ENCODE measurements at places on chromosomes 7 and 10.
A peak's percentile ranks its signal among the peaks of the same experiment; 100 is the strongest.

DNA sequence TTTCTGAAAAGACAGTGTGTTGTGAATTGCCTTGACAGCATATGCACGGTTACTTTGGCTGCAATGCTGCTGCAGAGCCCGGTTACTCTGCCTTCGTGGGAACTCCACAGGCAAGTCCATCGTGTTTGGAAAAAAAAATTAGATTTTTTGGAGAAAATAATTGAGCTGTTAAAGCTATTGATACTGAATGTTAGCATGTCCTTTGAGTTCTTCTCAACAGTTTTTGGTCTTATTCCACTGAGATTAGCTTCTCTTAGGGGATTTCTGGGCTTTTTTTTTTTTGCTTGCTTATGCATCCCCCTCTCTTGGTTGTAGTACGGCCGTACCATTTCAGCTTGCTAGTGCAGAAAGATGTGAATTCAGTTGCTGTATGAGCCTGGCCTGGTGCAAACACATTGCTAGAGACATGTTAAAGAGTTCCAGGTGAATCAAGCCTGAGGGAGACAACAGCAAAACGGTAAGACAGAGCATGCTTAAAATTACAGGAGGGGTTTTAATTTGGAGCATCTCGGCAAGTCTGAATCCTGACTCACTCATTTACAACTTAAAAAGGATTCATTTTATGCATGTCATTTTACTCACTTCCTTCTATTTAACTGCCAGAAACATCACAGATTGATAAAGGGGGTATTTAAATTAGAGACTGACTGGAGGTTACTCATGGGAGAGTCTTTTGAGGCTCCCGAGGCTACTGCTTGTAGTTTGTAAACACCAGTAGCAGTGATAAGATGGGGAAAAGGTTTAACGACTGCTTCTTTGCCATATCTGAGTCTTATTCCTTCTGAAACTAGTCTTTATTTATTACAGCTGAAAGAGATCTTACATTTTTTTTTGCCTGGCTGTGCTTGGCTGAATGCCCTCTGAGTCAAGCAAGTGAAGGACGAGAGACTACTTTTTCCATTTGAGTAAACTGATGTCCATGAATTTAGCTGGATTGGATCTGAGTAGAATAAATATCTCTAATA, 113.7 kb downstream of the CDK14 start:
- DNase-seq, result no peak

GRCh38 chr7:114787556-114787955, 134.3 kb upstream of the MDFIC start:
- no peak for DNase-seq

DNA sequence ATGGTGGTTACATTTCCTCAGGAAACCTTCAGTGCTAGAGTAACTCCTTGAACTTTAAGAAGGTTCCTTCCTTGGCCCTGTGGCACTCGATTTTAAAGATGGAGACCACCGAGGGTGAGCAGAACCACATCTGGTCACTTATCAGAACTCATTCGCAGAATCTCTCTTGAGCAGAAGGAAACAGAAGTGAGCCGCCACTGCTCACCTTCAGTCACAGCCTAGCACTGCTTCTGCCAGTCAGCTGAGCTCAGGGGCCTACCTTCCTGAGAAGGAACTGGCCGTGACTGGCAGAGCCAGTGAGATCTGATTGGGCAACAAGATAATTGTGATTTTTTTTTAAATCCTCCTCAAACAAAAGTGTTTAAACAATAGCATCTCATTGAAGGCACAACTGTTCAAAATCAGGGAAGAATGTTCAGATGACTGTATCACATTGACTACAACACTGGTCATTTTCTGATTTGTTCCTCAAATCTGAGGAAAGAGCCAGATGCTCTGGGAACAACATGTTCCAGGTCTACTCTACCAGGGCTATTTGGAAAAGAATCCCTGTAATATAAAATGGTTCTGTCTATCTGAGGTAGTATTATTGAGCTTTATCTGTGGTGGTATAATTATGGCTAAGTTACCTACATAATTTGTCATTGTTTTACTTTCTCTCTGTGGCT, 2.7 kb upstream of the SYPL1 start:
- peak; percentile 34 for DNase-seq

- no peak for DNase-seq
These were observed 14.0 kb upstream of the RALA start for GRCh38 chr7:39609113-39609934.

DNA sequence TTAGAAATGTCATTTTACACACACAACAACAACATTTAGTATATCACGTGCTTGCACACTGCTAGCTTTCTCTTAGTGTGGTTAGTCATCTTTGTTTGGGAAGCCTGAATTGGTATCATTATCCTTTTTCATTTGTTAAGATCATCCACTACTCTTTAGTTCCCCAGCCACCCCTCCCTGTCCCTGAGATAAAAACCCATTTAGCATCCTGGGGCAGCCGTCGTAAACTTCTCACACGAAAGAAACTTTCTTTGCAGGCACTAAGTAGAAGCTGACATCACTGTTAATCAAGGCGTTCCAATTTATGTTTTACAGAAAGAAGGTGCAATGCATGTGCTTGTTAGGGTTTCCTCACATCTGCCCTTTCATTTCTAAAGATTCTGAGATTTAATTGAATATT, 475.1 kb upstream of the FZD8 start:
- no peak for DNase-seq

DNA sequence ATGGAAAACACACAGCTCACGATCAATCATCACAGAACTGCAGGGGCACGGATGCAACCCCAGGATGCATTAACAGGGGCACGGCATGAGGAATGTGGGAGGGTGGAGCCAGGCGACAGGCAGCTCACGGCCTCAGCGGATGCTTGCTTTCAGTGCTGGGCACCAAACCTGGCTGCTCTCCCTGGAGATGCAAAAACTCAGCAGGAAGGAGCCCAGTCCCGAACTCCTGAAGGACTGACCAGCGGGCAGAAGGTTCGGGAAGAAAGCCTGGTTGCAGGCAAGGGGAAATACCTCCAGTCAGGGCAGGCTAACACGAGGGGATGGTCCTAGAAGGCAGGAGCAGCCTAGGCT, 66.8 kb downstream of the CHST15 start:
- DNase-seq, result no peak

DNA sequence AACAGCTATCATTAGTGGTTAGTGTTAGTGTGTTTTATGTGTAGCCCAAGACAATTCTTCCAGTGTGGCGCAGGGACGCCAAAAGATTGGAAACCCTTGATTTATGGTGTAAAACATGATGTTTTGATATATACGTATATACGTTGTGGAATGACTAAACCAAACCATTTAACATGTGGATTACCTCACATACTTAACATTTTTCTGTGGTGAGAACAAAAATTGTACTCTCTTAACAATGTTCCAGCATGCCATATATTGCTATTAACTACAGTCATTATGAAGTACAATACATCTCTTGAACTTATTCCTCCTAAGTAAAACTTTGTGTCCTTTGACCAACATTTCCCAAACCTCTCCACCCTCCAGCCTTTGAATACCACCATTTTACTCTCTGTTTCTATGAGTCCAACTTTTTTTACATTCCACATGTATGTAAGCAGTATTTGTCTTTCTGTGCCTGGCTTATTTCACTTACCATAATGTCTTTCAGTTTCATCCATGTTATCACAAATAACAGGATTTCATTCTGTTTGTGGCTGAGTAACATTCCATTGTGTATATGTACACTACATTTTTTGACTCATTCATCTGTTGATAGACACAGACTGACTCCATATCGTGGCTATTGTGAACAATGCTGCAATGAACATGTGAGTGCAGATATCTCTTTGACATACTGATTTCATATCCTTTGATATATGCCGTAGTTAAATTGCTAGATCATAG, 42.2 kb upstream of the MAGI2 start:
- no peak for DNase-seq

- DNase-seq, result no peak
These were observed 401.6 kb downstream of the MAGI2 start for GRCh38 chr7:79051915-79052314.

- DNase-seq, result no peak
These were observed 249.8 kb downstream of the NSUN6 start for GRCh38 chr10:18401416-18402195.

DNA sequence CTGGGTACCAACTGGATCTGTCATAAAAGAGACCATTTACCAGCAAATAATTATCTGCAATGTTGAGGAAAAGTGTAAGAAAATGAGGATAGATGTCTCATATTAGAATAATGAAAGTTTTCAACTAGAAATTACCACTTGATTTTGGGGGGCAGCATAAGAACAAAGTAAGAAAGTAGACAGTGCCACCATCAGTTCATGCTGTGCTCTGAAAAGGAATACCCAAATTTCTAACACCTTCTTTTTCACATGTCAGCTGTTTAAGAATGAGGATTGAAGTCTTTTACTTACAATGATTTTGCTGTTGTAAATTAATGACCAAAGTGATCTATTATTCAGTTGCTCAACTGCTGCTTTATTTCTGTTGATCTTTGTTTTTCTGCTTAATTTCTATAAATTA, 578.3 kb downstream of the ETV1 start:
- no peak for DNase-seq

GRCh38 chr10:75782463-75783248, 351.2 kb downstream of the LRMDA start:
- DNase-seq, result no peak

GRCh38 chr7:9488555-9488954, 1055.1 kb downstream of the NXPH1 start:
- DNase-seq, result no peak

DNA sequence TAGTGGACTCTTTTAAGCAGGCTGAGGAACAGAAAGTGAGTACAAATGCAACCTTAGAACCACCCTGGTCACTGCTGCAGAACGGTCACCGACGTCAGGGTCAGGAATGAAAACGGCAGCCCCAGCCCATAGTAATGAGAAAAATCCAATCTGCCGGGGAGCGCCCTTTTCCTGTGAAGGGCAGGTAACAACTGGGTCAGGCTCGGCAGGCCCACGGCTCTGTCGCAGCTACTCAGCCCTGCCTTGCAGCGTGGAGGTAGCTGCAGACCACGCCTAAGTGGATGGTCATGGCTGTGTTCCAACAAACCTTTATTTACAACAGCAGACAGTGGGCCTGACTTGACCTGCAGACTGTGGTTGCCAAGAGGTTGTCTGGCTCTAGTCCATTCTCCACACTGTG, 563.2 kb downstream of the DNAJB6 start:
- no peak for DNase-seq

DNA sequence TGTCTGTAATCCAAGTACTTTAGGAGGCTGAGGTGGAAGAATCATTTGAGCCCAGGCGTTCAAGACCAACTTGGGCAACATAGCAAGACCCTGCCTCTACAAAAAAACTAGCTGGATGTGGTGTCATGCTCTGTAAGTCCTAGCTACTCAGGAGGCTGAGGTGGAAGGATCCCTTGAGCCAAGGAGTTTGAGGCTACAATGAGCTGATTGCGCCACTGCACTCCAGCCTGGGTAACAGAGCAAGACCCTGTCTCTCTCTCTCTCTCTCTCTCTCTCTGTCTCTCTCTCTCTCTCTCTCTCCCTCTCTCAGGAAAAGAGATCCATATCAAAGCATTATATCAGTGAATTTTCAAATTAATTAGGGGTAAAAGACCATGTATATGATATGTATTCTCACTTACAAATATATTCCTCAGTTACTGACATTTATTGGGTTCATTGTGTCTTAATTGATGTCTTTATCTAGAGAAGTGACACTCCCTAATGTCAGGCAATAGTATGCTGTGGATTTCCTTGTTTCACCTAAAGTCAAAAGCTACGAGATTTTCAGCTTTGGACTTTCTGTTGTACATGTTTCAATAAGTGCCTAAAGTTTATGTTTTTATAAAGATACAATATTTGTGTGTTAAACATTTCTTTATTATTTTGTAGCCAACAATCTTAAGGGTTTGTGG, 76.7 kb downstream of the SHH start:
- no peak for DNase-seq

GRCh38 chr7:151057989-151058780, 488 bp upstream of the CDK5 start:
- DNase-seq, result peak; percentile 98

GRCh38 chr10:8344756-8345155, 290.3 kb downstream of the GATA3 start:
- no peak for DNase-seq

GRCh38 chr10:24722131-24722675, 1.5 kb downstream of the ARHGAP21 start:
- no peak for DNase-seq

DNA sequence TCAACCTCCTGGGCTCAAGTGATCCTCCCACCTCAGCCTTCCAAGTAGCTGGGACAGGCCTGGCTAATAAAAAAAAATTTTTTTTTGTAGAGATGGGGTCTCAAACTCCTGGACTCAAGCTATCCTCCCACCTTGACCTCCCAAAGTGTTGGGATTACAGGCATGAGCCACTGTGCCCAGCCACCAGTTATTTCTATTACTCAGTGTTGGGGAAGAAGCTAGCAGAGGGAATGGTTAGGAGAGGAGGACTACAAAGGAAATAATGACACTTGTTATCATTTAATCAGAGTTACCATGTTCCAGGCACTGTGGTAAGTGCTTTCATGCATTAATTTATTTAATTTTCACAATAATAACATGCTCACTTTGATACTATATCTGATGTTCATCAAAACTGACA, 17.6 kb upstream of the BTRC start:
- DNase-seq, result no peak

DNA sequence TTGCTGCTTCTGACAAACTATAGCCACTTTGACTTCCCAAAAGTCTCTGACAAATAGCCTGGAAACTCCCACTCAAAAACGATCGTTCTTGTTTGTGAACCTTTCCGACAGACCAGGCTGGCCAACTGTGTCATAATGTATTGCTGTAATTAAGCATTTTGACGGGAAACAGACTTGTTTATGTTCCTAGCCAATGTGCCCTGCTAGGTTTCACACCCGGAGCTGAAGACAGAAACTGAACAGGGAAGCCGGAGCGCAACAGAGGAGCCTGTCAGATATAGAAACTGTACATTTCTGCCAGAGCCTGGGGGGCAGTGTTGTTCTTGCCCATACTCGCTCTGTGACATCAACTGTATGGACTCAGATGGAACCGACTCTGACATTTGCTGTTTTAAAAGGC, 55.3 kb upstream of the C7orf33 start:
- peak; percentile 65 for DNase-seq

GRCh38 chr7:44678471-44679179, 70.0 kb upstream of the ZMIZ2 start:
- no peak for DNase-seq

Measured in stimulated activated CD4-positive, alpha-beta T cell treated with anti-CD3 and anti-CD28 coated beads, Interleukin-1b, Interleukin-23, amount 100 ng/mL, for 48 hours (primary cell).